Fibroblast of villous mesenchyme (primary cell): ENCODE measurements at places on chromosomes 1 and 21.
A peak's percentile ranks its signal among the peaks of the same experiment; 100 is the strongest.

DNA sequence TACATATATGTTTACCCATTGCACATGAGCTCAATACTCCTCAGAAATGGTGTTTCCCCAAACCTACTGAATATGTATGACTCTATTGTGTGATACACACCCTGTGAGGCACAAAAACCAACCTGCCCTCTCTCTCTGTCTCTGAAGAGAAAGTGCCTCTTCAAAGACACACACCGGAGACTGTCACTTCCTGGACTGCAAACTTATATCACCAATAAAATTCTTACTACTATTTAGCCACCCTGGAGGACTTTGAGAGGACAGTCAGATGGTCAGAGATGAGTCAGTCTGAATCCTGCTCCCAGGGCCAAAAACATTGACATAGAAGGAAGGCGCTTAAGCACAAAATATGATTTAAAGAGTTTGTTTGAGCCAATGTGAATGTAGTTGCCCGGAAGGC, 110.4 kb downstream of the PPIAL4G start:
- DNase-seq = peak; percentile 23

- no peak for DNase-seq
Measured at GRCh38 chr1:178051071-178051470, 42.8 kb upstream of the RASAL2 start.

DNA sequence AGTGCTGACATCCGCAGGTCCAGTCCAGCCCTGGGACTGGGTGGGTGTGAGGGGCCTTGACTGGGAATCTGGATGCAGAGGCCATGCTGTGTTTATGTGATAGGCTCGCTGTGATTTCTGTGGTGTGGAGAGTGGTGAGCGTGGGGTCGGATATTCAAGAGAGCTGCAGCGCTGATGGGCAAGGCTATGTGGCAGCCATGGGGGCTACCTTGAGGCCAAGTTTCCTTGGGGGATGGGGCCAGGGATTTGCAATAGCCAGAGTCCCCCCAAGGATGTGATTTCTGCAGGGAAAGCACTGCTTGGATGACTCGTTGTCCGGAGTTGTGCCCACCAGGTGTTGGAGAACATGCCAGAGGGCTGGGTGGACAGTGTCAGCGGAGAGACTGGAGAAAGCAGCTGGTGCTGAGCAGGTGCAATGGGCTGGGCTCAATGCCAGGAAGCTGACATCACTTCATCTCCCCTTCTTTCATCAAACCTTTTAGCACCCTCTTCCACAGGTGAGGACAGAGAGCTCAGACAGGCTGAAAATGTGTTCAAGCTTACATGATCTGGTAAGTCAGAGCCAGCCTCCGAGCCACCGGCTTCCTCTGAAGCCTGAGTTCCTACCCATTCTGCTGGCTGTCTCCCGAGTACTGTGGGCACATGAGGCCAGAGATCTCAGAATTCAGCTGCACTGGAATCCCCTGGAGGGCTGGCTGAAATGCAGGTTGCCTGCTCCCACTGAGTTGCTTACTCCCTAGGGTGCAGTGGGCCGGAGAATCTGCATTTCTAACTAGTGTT, 132.9 kb downstream of the RHOU start:
- DNase-seq = no peak

- DNase-seq = no peak
Measured at GRCh38 chr1:109229531-109230127, 15.9 kb downstream of the SARS1 start.

DNA sequence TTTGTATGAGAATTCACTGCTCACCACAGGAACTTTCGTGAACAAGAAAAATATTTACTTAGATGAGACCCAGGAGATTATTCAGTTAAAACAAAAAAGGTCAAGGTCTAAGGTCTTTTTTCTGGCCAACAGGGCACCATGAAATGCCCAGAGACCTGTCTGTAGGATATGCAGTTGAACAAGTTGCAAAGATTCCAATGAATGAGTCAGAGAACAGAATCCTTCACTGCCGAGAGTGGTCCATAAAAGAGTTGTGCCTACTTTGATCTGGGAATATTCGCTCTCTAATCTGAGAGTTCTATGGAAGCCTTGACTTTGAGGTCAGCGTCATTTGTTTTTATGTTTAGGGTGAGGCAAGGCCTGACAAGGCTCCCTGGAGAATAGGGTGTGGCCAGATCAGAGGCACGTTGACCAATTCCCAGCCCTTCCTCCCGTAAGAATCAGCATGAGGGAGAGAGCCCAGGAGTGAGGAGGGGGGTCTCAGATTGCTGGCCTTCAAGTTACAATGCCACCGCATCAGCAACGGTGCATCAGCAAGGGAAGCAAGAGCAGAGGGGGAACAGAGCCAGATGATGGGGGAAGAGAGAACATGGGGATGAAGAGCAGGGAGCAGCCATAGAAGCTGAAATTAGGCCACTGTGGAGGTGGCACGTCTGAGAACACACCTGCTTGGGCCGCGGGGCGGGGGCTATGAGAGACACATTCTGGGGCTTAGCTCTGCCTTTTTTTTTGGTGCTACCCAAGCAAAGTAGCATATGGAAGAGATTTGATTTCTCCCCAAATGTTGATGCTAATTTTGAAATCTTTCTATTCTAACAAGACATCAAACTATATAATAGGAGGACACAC, 206.4 kb upstream of the RAB4A start:
- peak; percentile 53 for DNase-seq

- DNase-seq = peak; percentile 85
Measured at GRCh38 chr1:44842862-44843655, at the start of gene PTCH2. Gene PTCH2, minus strand, starts transcription at chr1:44843253. Its CDS starts 321 bp downstream, at chr1:44842932.
